Pericardium fibroblast (primary cell): ENCODE measurements at places on chromosomes 5 and 9. TPM values are rescaled to one million over a fixed set of nuclear protein-coding genes. Genes with fewer than 3 reads are reported as not detected.

The WWC1 gene
- total RNA-seq: 1.0 and 2.1 TPM in 2 replicates

The WNT8A gene
- not detected in 2 replicates for total RNA-seq

The SPACA9 gene
- total RNA-seq: 2.0 and 7.3 TPM in 2 replicates

The C5orf46 gene
- not detected in 2 replicates for total RNA-seq

The ASS1 gene
- 273 and 384 TPM in 2 replicates for total RNA-seq

The AJM1 gene
- 2.0 TPM in 2 replicates for total RNA-seq

The C9orf43 gene
- total RNA-seq: 0.35 and 2.0 TPM in 2 replicates
